ENCODE measurements at places on chromosomes 4 and X. TPM values are rescaled to one million over a fixed set of nuclear protein-coding genes. Genes with fewer than 3 reads are reported as not detected.

Gene NKX6-1
- total RNA-seq: 4.7 TPM

Gene BEND2
- not detected for total RNA-seq

Gene SCML2
- 30.2 TPM for total RNA-seq

Gene PDHA1
- 393 TPM for total RNA-seq

Gene TASL
- total RNA-seq: not detected

GRCh38 chr4:146508229-146508939 lies 13.4 kb downstream of the SLC10A7 start:
- H3K27ac ChIP-seq: no peak overlapping the region
- H3K4me1 ChIP-seq: no peaks in the 10 kb centered on the region
- peaks cover 2% of the 10 kb centered on the region for H3K36me3 ChIP-seq
- no peak for DNase-seq

DNA sequence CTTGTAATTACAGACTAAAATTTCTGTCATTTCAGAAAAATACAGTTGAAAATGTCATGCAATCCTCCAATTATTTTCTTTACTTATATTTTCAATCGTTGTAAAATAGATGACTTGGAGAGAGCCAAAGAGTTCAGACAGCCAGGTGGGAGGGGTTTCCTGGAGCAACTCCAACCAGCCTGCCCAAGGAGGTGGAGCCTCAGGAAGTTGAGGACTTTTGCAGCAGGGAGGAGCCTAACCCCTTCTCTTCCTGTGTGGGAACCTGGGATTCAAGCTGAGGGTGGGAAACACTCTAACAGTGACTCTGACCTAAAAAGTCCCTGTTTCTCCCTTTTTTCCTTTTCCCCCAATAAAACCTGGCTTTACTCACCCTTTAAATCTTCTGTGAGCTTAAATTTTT lies 72.2 kb upstream of the GABRG1 start:
- H3K4me3 ChIP-seq: peak overlapping the region; percentile 46
- H3K4me1 ChIP-seq: 0 out of 2 replicates have a peak, but pooled peaks cover 6% of the 10 kb centered on the region
- no peak overlapping the region for H3K27ac ChIP-seq
- peak; percentile 64 for DNase-seq

GRCh38 chr4:153205757-153206156 lies 1.5 kb downstream of the TRIM2 start:
- H3K27ac ChIP-seq: no peak overlapping the region
- H3K36me3 ChIP-seq: 0 out of 2 replicates have a peak, but pooled peaks cover 2% of the 10 kb centered on the region
- H3K27me3 ChIP-seq: no peaks in the 10 kb centered on the region
- DNase-seq: no peak
- H3K4me3 ChIP-seq: no peak overlapping the region

DNA sequence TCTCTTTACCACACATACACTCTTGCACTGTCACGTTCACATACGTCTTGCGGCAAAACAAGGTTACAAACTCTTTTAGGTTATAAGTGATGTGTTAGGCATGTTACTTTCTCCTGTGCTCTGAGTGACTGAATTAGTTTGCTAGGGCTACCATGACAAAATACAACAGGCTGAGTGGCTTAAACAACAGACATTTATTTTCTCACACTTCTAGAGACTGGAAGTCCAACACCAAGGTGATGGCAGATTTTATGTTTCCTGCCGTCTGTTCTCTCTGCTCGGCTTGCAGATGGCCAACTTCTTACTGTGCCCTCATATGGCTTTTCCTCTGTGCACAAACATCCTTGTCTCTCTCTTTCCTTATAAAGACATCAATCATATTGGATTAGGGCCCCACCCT lies 1224.3 kb upstream of the TENM3 start:
- peaks cover 11% of the 10 kb centered on the region for H3K4me1 ChIP-seq
- DNase-seq: no peak
- H3K36me3 ChIP-seq: no peaks in the 10 kb centered on the region
- no peak overlapping the region for H3K27ac ChIP-seq
- no peak overlapping the region for H3K4me3 ChIP-seq

DNA sequence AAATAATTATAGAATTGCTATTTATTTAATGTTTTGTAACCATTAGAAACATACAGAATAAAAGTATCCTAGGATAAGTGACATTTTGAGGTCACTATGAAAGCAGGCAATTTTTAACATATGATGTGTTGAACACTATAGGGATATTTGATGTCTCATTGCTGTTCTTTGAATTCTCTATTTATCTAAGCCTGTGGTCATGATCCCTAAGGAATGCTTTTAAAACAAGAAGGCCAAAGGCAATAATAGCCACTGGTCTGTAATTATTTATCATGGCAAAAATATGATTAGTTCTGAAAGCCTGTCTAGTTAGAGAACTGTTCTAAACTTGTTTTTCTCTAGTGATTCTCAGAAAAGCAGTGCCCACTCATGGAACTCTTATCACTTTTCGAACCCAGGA lies 186.6 kb downstream of the RPA4 start:
- no peak overlapping the region for H3K4me3 ChIP-seq
- H3K36me3 ChIP-seq: no peaks in the 10 kb centered on the region
- DNase-seq: no peak
- no peaks in the 10 kb centered on the region for H3K4me1 ChIP-seq

DNA sequence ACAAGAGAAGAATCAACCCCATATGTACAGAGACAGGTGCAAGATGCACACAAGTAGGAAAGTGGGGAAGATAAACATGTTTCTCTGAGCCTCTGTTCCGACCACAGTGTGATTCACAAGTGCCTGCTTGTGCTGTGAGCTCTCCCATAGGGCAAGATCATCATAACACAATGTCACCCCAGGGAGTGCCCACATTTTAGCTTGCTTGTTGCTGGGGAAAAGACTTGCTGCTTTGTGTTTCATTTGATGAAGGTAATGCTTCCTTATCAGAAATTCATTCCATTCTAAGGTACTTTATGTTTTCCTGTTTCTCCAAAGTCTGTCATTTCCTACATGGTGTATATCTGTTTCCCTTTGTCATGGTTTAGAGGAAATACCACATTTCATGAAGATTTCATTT lies 304.5 kb upstream of the DIPK2B start:
- H3K27me3 ChIP-seq: no peaks in the 10 kb centered on the region
- no peak overlapping the region for H3K4me3 ChIP-seq
- no peaks in the 10 kb centered on the region for H3K4me1 ChIP-seq
- no peaks in the 10 kb centered on the region for H3K36me3 ChIP-seq

DNA sequence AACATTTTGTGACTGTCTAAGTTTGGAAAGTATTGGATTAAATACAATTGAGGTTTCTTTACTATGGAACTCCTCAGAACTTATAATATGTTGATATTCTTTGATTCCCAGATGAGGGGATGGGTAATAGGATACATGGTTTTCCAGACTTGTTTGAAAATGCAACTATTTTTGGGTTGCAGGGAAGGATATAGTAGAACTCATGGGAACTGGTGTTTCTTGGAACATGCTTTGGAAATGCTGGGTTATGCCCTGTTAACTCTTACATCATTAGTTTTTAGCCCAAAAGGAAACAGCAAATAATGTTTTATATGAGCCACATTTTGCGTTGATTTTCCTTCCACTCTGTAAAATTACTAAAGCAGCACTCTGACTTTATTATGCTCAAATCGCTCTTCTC lies 41.9 kb downstream of the HPF1 start:
- H3K36me3 ChIP-seq: peaks cover 2% of the 10 kb centered on the region
- no peaks in the 10 kb centered on the region for H3K4me1 ChIP-seq
- no peak for DNase-seq
- no peak overlapping the region for H3K4me3 ChIP-seq
- H3K27ac ChIP-seq: no peak overlapping the region
- H3K27me3 ChIP-seq: no peaks in the 10 kb centered on the region

DNA sequence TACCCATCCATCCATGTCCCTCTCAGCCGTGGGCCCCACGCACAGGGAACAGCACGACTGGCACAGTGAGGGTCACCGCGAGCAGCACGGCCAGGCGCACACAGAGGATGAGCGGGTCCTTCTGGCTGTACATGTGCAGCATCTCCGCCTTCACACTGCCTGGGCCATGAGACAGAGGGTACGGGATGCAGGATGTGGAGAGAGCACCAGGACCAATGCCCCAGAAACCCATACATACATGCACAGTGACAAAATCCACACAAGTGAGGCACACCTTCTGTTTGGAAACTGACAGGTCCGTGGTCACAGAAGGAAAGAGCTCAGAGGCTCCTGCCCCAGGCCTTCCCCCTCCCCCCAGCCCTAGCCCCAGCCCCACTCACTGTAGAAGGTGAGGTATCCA lies 9.5 kb downstream of the SLC38A5 start:
- no peaks in the 10 kb centered on the region for H3K36me3 ChIP-seq
- DNase-seq: no peak
- no peaks in the 10 kb centered on the region for H3K4me1 ChIP-seq
- no peaks in the 10 kb centered on the region for H3K27me3 ChIP-seq
- no peak overlapping the region for H3K27ac ChIP-seq

DNA sequence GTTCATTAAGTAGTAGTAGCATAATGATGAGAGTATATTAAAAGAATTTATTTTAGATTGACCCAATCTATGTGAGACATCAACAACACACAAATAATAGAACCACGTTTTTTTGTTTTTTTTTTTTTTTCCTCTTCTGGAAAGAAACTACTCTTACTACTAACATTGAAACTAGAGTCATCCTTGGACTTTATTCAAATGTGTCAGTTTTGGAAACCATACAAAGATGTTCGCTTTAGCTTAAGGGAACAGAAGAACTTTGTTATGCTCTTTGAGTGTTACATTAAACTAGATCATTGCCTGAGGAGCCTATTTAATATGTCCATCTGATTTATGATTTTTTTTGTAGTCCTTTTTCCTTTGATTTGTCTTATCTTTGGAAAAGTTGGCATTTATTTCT lies 166.7 kb downstream of the RPA4 start:
- no peak overlapping the region for H3K4me3 ChIP-seq
- no peak overlapping the region for H3K27ac ChIP-seq
- no peaks in the 10 kb centered on the region for H3K4me1 ChIP-seq
- H3K36me3 ChIP-seq: no peaks in the 10 kb centered on the region

DNA sequence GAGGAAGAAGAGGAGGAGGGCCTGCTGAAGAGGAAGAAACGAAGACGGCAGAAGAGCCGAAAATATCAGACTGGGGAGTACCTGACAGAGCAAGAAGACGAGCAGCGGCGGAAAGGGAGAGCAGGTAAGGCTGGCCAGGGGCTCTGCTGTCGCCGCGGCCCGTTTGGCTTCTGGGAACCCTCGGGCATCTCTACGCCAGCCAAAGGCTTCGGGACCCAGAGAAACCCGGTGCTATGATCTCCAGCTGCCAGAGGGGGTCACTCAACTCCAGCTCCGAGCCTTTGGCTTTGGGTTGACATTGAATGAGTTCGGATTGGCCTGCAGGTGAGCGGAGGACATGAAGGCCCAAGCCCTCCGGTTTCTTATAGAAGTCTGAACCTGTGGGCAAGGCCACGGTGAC lies 42.8 kb downstream of the BCORL1 start:
- peaks cover 12% of the 10 kb centered on the region for H3K36me3 ChIP-seq
- DNase-seq: no peak
- no peak overlapping the region for H3K27ac ChIP-seq
- H3K4me3 ChIP-seq: no peak overlapping the region
- no peaks in the 10 kb centered on the region for H3K4me1 ChIP-seq

DNA sequence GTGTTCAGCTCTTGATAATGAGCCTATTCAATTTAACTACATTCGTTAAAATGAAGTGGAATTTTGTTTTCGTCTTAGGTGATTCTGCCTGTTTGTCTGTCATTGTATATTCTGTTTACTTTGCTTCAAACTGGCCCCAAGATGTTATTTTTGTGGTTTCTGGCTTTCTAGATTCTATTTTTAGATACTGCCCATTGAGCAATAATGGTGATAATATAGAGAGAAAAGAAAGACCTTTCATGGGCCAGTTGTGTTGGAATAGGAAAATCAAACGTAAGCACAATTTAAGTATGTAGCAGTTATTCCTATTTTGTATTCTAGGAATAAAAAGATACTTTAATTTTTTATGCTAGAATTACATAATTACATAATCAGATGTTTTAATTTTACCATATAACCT lies 4.0 kb downstream of the CDKN2AIP start:
- H3K27me3 ChIP-seq: no peaks in the 10 kb centered on the region
- peaks cover 37% of the 10 kb centered on the region for H3K36me3 ChIP-seq
- no peak overlapping the region for H3K27ac ChIP-seq
- no peak for DNase-seq
- no peaks in the 10 kb centered on the region for H3K4me1 ChIP-seq

- H3K4me3 ChIP-seq: no peak overlapping the region
- DNase-seq: peak; percentile 91
- peaks cover 21% of the 10 kb centered on the region for H3K4me1 ChIP-seq
- peak overlapping the region; percentile 38 for H3K27ac ChIP-seq
- H3K36me3 ChIP-seq: no peaks in the 10 kb centered on the region
- H3K27me3 ChIP-seq: no peaks in the 10 kb centered on the region
Observed at GRCh38 chr4:173252024-173252935, 81.9 kb downstream of the HMGB2 start.

DNA sequence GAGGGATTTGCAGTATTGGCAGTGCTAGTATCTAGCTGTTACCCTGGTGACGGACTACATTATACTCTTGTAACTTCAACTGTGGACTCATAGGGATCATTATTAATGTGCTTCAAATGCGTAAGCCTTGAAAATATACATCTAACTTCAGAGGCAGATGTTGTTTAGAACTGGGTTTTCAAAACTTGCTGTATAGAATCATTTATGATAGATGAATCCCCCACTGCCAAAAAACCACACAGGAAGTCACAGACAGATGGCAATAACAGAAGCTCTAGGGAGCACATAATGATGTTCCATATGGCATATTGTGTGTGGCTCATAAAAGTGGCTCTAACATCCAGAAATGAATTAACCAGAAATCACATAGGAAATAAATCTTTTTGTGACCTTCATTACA lies 62.3 kb upstream of the RELL1 start:
- no peaks in the 10 kb centered on the region for H3K36me3 ChIP-seq
- H3K27me3 ChIP-seq: no peaks in the 10 kb centered on the region
- H3K4me3 ChIP-seq: no peak overlapping the region
- no peak overlapping the region for H3K27ac ChIP-seq

DNA sequence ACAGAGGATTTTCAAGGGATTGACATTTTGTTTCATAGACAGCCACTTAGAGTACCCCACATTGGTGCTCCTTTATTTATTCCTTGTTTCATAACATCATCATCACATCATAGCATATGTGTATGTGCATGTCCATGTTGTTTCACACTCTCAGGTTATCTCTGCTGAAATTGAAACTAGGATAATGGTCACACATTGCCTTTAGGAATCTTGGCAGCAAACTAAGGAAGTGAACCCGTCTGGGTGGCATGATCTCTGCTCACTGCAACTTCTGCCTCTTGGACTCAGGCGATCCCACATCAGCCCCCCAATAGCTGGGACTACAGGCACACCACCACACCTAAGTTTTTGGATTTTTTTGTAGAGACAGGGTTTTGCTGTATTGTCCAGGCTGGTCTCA lies 234.2 kb upstream of the ANKRD50 start:
- H3K4me3 ChIP-seq: no peak overlapping the region
- DNase-seq: no peak
- no peaks in the 10 kb centered on the region for H3K36me3 ChIP-seq
- H3K4me1 ChIP-seq: no peaks in the 10 kb centered on the region
- no peak overlapping the region for H3K27ac ChIP-seq

GRCh38 chrX:111041018-111041462 lies 55.0 kb upstream of the PAK3 start:
- H3K36me3 ChIP-seq: no peaks in the 10 kb centered on the region
- H3K27me3 ChIP-seq: no peaks in the 10 kb centered on the region
- H3K27ac ChIP-seq: no peak overlapping the region
- H3K4me3 ChIP-seq: no peak overlapping the region
- peaks cover 15% of the 10 kb centered on the region for H3K4me1 ChIP-seq

GRCh38 chr4:143202824-143203223 lies 18.1 kb downstream of the USP38 start:
- DNase-seq: no peak
- H3K36me3 ChIP-seq: peaks cover 57% of the 10 kb centered on the region
- no peaks in the 10 kb centered on the region for H3K27me3 ChIP-seq
- H3K4me1 ChIP-seq: no peaks in the 10 kb centered on the region

- no peak overlapping the region for H3K4me3 ChIP-seq
- 0 out of 2 replicates have a peak, but pooled peaks cover 8% of the 10 kb centered on the region for H3K27me3 ChIP-seq
- no peak overlapping the region for H3K27ac ChIP-seq
- DNase-seq: no peak
- 0 out of 2 replicates have a peak, but pooled peaks cover 5% of the 10 kb centered on the region for H3K4me1 ChIP-seq
- H3K36me3 ChIP-seq: no peaks in the 10 kb centered on the region
Observed at GRCh38 chr4:68372588-68372987, 22.7 kb upstream of the YTHDC1 start.
